ENCODE measurements at places on chromosomes 3 and 15.

DNA sequence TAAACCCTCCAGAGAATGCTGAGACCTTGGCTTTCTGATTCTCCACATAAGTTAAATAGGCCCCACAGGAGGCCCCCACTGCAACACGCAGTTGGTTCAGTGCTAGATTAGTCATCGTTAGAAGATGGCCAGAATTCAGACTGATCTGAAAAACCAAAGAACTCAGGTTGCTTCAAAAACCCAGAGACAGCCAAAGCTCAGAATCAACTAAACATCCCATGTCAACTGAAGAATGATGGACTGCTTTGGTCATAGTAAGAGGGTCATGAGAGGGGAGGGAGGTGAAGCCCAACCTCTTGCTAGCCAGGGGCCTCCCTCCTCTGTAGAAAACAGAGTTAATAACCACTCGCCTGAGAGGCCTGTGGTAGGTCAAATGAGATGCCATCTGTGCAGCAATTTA is 93.1 kb downstream of the AKAP13 start:
- no peak for DNase-seq

DNA sequence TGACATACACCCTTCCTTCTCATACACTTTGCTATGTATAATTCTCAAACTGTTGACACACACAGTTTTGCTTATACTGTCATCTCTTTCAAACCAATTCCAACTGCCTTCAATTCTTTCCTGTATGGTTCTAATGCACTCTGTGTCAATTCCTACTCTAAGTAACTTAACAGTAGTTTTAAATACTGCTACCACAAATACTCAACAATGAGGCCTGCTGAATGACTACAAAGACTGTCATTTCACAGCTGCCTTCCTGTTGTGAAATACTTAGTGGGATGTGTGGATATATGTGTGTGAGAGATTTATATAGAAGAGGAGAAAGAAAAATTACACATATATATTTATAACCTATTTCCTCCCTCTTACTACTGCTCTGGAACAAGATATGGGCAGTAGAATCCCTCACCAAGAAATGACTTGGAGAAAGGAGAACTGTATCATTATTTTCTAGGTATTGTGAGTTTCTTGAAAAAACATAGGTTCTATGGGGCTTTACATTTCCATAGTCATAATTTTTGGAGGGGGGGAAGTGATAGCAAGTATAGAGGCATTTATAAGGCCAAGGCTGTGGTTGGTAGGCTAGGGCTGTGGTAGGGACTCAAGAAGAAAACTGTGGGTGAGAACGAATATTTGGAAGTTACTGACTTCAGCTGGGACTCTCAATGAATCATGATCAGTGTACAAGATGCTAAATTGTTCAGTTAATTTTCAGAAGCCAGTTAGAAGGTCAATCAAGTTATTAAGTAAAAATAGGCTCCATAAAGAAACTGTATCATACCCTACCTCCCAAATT is 88.7 kb downstream of the ANKRD28 start:
- no peak for DNase-seq

DNA sequence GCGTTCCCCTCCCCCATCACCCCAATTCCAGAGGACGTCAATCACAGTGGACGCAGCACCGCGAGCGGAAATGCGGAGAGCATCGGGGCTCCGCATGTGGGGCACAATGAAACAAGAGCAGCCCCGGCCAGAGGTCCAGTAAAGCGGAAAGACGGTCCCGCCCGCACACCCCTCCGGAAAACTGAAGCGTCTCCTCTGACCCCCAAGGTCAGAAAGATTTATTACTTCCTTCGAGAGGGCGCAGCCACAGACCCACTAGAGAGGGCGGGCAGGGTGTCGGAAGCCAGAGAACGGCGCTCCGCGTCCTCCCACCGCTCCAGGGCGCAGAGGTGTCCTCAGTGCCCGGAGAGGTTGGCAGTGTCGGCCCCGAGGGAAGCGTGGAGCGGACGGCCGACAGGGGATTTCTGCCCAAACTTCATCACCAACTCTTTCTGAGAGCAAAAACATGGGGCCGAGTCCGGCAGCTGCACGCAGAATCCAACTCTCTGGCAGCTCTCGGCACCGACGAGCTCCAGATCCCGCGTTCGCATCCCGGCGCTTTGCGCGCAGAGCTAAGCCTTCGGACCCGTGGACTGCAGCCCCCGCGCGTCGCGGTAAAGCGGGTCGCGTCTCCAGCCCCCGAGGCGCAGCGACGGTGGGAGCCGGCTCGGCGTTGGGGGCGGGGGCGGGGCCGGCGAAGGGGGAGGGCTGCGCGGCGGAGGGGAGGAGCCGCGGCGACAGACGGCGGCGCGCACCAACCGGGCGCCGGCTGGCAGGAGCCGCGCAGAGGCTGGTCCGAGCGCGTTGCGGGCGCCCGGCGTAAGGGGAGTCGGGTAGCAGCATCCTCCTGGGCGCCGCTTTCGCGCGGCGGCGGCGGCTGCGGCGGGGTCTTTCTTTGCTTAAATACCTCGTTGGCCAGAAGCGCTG is at the start of gene CHST2:
TSS of gene CHST2 (plus strand) at position 763 of the 906 bp plus-strand sequence. CDS start 1,046 bp downstream, outside the sequence.
- peak; percentile 67 for DNase-seq

GRCh38 chr3:187957582-187957981 is 196.4 kb upstream of the LPP start:
- DNase-seq = peak; percentile 34

DNA sequence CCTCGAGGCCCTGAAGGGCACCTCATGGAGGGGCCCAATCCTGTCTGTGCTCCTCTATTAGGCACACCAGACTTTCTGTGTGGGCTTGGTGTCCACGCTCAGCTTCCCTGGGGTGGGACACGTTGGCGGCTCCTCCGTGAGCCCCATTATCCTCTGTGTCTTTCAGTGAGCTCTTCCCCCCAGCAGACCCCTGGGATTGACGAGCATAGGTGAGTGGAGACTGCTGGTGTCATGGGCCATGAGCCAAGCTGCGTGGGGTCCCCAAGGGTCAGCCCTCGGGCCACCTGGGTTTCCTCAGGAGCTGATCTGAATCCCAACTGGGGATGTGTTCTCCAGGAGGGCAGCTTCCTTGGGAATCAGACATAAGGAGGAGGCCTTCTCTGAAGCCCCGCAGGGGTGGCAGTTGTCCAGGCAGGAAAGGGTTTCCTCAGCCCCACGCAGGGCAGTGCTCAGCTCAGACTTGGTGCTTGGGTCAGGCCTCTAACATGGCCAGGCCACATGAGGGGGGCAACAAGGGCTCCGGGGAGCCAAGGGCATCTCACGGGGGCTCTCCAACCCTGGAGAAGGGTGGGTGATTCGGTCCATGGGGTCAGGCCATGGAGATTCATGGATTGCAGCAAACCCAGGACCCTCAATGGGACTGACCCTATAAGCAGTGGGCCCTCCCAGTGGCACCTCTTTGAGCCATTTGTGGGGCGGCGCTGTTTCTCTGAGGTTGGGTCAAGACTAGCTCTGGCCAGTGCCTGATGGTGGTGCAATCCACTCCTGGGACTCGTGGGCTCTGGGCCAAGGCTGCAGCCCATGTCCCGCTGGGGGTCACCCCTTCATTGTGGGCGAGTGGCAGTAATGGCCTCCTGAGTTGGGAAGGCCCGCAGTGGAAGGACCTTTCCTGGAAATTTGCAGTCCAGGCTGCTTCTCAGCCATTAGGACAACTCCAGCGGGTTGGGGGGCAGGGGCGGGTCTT is 222.5 kb downstream of the SNRPN start:
- peak; percentile 9 for DNase-seq

GRCh38 chr3:72633534-72633933 is 214.7 kb downstream of the SHQ1 start:
- DNase-seq = no peak

DNA sequence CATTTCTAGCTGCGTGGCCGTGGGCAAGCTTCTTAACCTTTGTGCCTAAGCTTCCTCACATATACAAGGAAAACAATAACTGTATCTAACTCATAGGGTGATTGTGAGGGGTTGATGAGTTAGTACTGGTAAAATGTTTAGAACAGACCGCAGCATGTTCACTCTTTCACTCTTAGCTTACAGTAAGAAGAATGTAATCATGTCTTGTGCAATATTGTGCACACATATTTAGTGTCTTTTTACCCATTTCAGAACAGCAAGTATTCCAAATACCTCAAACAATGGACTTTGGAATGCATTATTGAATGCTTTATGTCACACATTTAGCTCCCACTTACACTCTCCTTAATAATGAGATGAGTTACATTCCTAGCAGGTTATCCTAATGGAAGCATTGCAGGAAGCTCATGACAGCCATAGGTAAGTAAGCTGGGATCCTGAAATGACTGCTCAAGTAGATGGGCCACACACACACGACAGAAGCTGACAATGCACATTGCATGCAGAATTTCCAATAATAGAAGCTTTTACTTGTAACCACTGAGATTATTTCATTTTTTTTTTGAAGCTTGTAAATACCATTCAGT is 468.9 kb upstream of the WNT5A start:
- no peak for DNase-seq

DNA sequence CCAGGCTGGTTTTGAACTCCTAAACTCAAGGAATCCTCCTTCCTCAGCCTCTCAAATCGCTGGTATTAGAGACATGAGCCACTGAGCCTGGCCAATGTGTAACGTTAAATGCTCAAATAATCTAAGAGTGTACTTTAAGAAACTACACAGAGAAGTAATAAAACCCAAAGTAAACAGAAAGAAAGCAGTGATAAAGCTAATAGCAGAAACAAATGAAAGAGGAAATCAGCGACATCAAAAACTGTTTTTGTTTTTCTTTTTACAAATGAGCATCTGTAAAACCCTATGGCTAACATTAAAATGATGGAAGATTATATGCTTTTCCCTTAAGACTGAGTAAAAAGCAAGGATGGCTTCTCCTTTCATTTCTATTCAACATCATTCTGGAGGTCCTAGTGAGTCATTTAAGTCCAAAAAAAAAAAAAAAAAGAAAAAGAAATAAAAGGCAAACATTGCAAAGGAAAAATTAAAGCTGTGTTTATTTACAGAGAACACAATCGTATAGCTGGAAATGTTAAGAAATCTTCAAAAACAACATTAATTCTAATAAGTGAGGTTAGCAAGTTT is 36.8 kb upstream of the FNDC3B start:
- DNase-seq = no peak

GRCh38 chr15:39553947-39554693 is 26.8 kb upstream of the THBS1 start:
- peak; percentile 66 for DNase-seq

DNA sequence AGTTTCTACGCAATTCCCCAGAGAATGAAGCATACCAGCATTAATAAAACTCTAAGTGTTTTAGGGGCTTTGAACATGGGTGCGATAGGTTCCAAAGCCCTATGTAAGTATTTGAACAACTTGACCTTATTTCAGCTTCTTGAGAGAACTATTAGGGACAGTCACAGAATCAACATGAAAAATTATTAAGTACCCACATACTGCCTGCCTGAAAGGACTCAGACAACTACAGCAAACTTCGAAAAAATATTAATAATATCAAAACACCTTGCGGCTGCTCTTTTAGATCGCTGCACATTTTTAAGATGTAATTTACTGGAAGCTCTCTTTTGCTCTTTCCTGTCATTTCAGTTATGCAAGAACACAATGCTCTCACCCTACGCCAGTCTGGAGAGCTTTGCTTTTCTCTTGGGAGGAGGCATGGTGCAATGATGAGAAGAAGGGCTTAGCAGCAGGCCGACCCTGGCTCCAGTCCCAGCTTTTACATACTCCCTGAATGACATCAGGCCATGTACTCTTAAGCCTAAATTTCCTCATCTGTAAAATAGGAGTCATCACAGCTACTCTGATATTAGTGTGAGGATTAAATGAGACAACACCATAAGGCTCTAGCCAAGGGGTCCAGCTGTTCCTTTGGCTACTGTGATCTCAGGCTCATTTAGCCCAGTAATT is 640.7 kb downstream of the FHIT start:
- DNase-seq = peak; percentile 49

DNA sequence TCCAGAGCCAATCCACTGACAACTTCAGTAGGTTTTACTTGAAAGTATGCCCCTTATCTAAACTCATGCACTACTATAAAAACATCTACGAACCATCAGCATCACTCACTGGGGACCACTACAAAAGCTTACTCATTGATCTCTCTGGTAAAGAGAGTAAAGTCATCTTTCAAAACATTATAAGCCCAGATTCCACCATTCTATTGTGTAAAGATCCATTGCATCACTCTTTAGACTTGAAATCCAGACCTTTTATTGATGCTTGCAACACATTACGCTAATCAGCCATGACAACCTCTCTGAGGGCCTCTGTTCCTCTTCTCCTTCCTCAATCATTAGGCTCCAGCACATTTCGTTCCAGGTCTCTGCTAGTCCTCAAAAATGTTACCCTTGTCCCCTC is 248.9 kb upstream of the WNT5A start:
- no peak for DNase-seq

- no peak for DNase-seq
Observed at GRCh38 chr3:112966633-112967032, 8.3 kb downstream of the CD200R1 start.

DNA sequence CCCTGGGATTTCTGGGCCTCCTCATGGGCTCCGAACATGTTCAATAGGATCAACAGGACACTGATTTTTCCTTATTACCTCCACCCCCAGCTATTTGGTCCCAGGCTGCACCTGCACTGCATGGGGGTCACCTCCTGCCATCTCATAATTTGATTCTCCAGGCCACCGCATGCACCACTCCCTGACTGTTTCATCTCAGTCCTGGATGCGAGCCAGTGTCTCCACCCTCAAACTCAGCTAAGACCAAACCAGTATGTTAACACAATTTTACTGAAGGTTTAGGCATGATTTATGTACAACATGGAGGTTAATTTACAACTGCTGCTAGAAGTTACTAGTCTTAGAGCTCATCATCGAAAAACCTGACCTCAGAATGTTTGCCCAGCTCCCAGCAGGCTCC is 249.5 kb downstream of the UACA start:
- DNase-seq = no peak

DNA sequence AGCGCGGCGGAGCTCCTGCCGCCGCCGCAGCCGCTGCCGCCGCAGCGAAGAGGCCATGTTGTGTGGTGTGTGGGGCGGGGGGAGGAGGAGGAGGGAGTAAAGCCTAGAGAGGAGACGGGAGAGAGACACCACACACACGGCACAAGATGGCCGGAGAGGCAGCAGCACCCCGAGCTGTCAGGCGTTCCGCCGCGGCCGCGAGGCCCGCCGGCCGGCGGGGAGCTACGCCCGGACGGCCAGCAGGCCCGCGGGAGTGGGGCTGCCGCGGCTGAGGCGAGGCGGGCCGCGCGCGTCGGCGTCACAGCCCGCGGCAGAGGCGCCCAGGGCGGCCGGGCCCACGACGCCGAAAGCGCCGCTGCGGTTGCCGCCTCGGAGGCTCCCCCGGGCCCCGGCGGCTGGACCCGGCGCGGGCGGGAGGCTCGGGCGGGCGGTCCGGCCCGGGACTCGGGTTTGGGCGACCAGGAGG is 17.4 kb upstream of the CHD2 start:
- DNase-seq = no peak

GRCh38 chr3:53794597-53794996 is 51.6 kb downstream of the CHDH start:
- no peak for DNase-seq

GRCh38 chr3:195209083-195209846 is 61.7 kb downstream of the XXYLT1 start:
- DNase-seq = peak; percentile 18

GRCh38 chr3:58001086-58001467 is 7.1 kb upstream of the FLNB start:
- no peak for DNase-seq

- no peak for DNase-seq
Observed at GRCh38 chr15:94080416-94080815, 150.9 kb upstream of the MCTP2 start.
